ENCODE measurements at places on chromosomes 1 and 21. TPM values are rescaled to one million over a fixed set of nuclear protein-coding genes. Genes with fewer than 3 reads are reported as not detected.

The AIM2 gene
- total RNA-seq, result 0.86 TPM

The CNN3 gene
- 171 TPM for total RNA-seq

The RNU1-2 gene
- total RNA-seq, result 1,358 TPM

The KLF17 gene
- total RNA-seq, result not detected

- no peak for DNase-seq
Observed at GRCh38 chr1:62904856-62905225, 120.9 kb downstream of the ATG4C start.

DNA sequence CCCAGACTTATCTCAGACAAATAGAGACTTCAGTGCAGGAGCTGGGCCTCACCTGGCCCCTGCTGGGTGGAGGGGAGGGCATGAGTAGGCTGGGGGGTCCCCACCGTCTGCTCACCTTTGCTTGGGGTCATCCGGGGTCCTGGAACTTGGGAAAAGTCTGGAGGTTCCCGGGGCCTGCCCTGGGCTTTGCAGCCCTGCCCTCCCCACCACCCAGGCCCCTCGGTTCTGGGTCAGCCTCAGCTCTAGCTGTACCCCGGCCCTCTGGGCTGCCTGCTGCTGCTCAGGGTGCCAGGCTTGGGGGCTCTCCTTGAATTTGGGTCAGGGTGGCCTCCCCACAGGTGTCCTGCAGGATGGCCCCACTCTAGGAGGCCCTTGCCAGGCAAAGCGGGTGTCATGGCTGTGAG, 2.4 kb upstream of the TMEM52 start:
- DNase-seq, result no peak

DNA sequence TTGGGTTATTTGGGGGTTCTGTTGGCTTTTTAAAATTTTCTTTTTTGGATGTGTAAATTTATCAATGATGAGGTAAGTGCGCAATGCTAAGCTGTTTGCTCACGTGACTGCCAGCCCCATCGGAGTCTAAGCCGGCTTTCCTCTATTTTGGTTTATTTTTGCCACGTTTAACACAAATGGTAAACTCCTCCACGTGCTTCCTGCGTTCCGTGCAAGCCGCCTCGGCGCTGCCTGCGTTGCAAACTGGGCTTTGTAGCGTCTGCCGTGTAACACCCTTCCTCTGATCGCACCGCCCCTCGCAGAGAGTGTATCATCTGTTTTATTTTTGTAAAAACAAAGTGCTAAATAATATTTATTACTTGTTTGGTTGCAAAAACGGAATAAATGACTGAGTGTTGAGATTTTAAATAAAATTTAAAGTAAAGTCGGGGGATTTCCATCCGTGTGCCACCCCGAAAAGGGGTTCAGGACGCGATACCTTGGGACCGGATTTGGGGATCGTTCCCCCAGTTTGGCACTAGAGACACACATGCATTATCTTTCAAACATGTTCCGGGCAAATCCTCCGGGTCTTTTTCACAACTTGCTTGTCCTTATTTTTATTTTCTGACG, 3.1 kb downstream of the OLIG2 start:
- no peak for DNase-seq

DNA sequence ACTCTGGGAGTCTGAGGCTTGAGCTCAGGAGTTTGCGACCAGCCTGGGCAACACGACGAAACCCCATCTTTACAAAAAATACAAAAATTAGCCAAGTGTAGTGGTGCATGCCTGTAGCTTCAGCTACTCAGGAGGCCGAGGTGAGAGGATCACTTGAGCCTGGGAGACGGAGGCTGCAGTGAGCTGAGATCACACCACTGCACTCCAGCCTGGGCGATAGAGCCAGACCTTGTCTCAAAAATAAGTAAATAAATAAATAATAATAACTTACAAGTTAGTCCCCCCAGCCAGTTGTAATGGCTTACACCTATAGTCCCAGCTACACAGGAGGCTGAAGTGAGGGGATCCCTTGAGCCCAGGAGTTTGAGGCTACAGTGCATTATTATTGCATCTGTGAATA, 21.7 kb upstream of the BTG2 start:
- DNase-seq, result no peak

- DNase-seq, result no peak
Observed at GRCh38 chr1:242205622-242206489, 207.0 kb upstream of the MAP1LC3C start.

DNA sequence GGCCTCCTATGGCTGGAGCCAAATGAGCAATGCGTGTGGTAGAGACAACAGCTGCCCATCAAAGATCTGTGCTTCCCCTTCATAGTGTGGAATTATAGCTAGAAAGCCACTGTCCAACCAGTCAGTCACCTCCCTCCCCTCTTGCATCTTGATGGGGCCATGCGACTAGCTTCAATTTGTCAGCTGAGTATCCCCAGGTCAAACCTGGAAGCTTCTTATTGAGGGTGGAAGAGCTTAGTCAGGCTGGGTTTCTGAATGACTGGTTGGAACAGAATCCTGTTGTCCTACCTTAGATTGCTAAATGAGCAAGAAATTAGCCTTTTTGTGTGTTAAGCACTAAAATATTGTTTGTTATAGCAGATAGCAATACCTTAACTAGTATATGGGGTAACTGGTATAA, 625.4 kb downstream of the PTPRC start:
- DNase-seq, result no peak

The NOTCH2 gene
- total RNA-seq, result 131 TPM

The SYCP1 gene
- total RNA-seq, result not detected

GRCh38 chr1:238916828-238917227, 469.5 kb upstream of the CHRM3 start:
- no peak for DNase-seq

DNA sequence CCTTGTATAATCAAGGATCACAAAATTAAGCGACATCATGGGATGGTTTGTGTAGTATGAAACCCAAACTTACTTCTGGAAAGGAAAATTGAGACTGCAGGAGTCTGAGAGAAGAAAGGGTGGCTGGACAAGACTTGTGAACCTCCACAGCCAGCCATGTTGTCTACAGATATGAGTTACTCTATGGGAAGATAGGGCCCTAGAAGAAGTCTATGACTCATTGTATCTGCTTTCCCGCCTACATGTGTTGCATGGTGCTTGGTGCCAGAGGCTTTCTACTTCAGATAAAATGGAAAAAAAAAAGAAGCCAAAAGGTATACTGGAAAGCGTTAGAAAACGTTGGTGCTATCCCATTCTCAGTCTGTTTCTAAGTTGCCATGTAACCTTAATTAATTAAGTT, 18.7 kb upstream of the OR6N2 start:
- no peak for DNase-seq

GRCh38 chr21:29647353-29647781, 292.4 kb downstream of the GRIK1 start:
- no peak for DNase-seq

GRCh38 chr1:178607718-178608408, 95.0 kb downstream of the TEX35 start:
- no peak for DNase-seq

The ARHGAP29 gene
- total RNA-seq, result 19.2 TPM

DNA sequence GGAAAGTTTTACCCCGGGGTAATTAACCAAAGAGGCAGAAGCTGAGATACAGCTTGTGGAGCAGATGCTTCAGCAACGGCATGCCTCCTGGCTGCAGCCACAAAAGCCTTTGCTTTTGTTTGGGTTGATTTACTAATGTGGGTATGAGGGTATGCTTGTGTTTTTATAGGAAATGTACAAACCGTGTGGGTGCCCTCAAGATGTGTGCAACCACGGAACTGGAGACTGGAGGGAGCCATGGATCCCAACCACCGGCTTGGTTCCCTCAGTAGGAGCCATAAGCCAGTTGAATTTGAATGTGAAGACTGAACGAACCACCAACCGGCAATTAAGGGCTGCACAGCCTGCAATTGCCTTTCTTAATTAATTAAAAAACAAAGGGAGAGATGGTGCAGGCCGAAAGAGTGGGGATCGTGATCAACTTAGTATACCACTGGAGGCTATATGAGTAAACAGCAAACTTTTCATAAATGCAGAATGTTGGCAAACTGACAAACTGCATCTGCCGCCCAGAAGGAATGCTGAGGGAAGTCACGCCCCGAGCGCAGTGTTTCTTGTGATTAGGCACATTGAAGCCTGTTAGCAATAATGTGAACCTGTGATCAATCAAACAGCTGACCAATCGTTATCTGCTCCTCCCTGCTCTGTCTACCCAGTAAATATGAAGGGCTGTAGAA, 104.1 kb downstream of the DISP1 start:
- no peak for DNase-seq

DNA sequence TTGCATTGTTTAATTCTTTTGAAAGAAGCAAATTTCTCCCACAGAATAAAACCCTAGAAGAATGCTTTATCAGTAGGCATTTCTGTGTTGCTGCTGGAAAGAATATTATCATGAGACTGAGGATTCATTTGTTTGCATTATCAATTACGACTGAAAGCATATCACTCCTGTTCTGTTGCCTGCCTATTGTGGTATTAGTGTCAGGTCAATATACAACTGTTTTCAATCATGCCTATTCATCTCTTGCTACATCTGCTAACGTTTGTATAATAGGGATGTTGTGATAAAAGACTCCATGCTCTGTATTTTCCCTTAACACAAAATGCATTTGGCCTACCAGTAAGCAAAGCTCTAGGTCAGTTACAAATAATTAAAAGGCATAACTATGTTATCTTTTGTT, 221.5 kb downstream of the PTPRC start:
- DNase-seq, result no peak

- DNase-seq, result no peak
Observed at GRCh38 chr21:42063571-42064521, 7.3 kb upstream of the UMODL1 start.

DNA sequence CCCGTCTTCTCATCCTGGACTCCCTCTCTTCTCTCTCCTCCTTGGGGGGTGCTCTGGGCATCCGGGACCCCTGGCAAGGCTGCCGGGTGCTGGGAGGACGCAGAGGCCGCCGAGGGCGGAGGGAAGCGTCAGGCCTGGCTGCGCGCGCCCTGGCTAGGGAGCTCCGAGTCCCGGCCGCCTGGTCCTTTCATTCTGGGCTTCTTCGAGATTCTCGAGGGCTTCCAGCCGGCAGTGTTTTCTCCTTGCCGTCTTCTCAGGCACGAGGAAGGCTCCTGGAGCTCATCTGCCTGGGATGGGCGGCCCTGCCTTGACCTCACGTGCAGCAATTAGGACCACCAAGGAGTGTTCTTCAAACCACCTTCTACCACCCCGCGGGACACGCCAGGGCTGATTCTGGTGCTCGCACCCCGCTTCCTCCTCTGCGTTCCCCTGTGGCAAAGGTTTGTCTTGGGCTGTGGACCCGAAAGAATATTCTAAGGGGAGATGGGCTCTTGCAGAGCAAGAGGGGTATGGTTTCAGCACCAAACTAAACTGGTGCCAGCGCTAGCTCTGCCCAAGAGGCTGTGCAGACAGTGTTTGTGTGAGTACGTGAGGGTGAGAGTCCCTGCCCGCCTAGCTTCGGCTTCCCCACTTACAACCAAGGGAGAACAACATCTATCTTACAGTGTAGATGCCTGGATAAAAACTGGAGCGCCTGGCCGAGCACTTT, 36.5 kb downstream of the PIK3CD start:
- no peak for DNase-seq

- no peak for DNase-seq
Observed at GRCh38 chr1:3443807-3444206, 10.7 kb upstream of the ARHGEF16 start.

The CFAP57 gene
- 0.75 TPM for total RNA-seq

The GBP6 gene
- total RNA-seq, result not detected

DNA sequence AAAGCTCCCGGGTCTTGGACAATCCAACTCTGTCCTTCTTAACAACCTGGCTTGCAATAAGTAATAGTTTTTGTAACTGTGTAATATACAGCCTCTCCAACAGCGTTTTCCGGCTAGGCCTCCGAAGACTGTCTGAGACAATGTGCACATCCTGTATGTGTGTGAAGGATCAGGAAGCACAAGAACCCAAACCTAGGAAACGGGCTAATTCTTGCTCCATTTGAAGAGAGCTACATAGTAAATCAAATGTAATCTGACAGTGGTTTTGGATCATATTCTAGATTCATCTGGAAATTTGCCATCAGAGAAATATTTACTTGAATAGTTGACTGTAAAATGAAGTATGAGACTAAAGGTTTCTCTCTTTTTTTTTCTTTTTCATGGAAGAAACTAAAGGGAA, 1.2 kb downstream of the GPR52 start:
- DNase-seq, result no peak

GRCh38 chr1:112618114-112618720, 724 bp downstream of the ST7L start:
- DNase-seq, result no peak

GRCh38 chr1:33118274-33118673, 37.3 kb downstream of the AZIN2 start:
- DNase-seq, result no peak

DNA sequence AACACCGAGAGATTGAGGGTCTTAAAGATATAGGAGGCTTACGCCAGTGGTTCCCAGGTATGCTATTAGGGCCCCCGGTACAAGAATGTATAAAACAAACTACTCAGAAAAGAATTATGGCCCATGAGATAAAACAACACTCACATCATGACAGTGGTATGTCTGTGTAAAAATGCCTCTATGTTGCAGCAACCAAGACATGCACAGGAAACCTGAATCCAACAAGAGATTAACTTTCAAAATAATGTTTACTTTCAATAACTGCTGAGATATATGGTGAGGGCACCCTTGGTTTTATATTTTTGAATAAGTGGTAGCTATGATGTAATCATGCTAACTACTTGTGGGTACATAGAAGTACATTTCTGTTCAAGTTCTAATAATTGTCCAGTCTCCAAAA, 74.9 kb downstream of the PUM1 start:
- DNase-seq, result no peak

- DNase-seq, result no peak
Observed at GRCh38 chr1:21024918-21025317, 151.8 kb downstream of the EIF4G3 start.

GRCh38 chr1:37148663-37149062, 114.3 kb upstream of the GRIK3 start:
- no peak for DNase-seq

The RAB4A gene
- 109 TPM for total RNA-seq

GRCh38 chr1:172320733-172321132, 99.8 kb upstream of the C1orf105 start:
- no peak for DNase-seq

The RHBDL2 gene
- 5.6 TPM for total RNA-seq

The LMOD1 gene
- total RNA-seq, result 257 TPM

DNA sequence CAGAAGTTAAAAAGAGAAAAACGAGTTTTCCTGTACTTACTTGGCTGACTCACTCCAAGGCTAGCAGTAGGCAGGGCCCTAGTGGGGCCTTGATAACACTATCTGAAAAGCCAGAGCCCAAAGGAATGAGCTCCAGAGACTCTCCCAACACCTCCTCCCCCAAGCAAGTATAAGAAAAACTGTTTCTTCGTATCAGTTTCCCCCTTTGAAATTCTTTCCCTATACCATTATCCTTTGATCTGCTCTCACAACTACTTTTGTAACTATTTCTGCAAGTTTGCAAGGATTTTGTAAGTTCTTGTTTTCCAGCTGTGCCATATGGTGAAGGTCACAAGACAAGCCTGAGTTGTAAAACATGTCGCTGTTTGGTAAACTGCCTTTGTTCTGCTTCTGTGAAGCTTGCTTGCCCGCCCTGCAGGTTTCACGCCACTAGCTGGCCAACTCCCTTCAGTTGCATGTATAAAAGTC, 36.5 kb upstream of the KCNJ15 start:
- DNase-seq, result no peak

- no peak for DNase-seq
Observed at GRCh38 chr1:77536813-77537212, 145.6 kb downstream of the ZZZ3 start.

The LHX8 gene
- 0.83 TPM for total RNA-seq

The IFNGR2 gene
- total RNA-seq, result 61.3 TPM

- DNase-seq, result no peak
Observed at GRCh38 chr1:118970451-118970850, 17.7 kb downstream of the TBX15 start.

All from mucosa of gallbladder (tissue), 1 donor.